ENCODE measurements at places on chromosomes 1 and 21.

GRCh38 chr21:15731243-15731613 lies 1.4 kb downstream of the USP25 start:
- DNase-seq, result no peak

DNA sequence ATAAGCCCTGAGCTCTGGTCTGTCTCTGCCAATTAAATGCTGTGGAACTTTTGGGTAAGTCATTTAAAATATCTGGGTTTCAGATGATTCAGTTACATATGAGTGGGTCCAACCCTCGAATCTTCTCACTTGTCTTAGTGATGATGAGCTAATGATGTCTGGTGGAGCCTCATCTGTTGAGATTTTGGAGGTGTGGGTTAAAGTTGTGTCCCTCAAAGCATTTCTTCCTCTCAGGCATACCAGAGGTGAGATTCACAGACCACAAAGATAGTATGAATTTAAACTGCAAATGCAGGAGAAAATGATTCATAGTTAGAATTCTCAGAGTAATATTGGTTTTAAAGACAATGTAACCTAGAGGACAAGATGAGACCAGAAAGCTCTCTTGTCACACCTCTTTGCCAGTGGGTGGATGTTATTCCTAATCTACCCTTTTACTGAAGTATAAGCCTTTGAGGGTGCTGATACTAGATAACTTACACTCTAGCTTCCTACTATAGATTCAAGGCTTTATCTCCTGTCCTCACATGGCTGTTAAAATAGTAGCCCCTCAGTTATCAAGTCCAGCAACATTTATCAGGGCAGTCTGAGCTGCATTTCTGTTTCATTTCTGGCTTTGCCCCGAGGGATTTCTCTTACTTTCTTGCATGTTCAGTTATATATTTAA lies 90.7 kb downstream of the MT1HL1 start:
- no peak for DNase-seq

DNA sequence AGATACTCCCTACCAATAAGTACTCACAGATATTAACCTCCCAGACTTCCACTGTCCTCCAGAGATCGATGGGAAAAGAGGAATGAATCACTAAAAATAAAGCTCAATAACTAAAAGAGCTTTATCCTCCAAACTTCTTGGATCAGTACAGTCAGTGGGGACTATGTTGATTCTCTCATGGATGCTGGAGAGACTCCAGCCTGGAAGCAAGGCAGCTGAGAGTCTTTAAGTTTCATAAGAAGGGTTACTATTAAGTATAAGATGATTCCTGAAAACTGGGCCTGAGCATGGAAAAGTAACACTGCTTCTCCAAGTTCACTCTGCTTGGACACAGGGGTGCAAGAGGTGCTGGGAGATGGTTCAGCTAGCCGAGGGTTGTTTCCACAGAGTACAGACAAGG lies 6.2 kb upstream of the DDR2 start:
- DNase-seq, result no peak

DNA sequence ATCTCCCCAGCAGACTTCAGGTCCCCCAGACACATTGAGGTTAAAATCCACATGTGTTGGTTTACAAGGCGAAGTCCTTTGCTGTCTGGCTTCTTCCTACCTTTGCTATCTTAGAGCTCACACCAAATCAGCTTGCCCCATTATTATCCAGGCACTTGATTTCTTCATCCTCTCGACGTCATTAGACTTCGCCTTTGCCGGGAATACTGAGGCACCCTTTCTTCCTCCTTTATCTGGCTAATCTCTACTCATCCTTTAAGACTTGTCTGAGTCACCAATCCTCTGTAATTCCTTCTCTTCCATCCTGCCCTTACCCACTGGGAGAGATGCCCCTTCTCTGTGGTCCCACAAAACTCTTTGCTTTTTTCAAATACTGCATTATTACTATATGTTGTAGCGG lies 9.2 kb upstream of the XCL2 start:
- DNase-seq, result no peak

GRCh38 chr1:4796161-4797015 lies 142.0 kb downstream of the AJAP1 start:
- DNase-seq, result no peak

- DNase-seq, result no peak
Measured at GRCh38 chr1:83559129-83559840, 439.6 kb downstream of the TTLL7 start.

DNA sequence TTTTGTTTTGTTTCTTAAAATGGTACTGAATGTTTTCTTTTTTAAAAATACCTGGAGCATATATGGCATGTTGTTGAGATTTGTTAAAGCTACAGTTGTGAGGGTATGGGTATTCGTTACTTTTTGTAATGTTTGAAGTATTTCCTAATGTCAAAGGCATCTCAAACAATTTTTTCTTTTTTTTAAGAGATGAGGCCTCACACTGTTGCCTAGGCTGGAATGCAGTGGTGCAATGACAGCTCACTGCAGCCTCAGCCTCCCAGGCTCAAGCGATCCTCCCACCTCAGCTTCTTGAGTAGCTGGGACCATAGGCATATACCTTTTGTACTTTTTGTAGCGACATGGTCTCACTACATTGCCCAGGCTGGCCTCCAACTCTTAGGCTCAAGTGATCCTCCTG lies 16.1 kb downstream of the CLCN6 start:
- no peak for DNase-seq

DNA sequence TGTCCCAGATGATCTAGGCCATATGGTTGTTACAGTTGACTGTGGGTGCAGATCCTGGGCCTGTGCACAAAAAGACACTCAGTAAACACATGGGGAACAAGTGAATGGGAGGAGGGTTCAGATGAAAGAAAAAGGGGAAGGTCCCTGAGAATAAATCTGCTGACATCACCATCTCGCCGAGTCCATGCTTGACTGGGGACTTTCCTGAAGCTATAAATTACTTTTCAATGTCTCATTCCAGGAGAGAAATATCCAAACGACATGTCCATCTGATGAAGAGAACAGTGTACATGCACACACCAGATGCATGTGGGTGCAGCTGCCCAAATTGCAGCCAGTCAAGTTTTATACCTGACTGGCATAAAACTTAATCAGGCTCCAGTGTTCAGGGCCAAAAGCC lies 109.0 kb downstream of the HIVEP3 start:
- DNase-seq, result no peak

DNA sequence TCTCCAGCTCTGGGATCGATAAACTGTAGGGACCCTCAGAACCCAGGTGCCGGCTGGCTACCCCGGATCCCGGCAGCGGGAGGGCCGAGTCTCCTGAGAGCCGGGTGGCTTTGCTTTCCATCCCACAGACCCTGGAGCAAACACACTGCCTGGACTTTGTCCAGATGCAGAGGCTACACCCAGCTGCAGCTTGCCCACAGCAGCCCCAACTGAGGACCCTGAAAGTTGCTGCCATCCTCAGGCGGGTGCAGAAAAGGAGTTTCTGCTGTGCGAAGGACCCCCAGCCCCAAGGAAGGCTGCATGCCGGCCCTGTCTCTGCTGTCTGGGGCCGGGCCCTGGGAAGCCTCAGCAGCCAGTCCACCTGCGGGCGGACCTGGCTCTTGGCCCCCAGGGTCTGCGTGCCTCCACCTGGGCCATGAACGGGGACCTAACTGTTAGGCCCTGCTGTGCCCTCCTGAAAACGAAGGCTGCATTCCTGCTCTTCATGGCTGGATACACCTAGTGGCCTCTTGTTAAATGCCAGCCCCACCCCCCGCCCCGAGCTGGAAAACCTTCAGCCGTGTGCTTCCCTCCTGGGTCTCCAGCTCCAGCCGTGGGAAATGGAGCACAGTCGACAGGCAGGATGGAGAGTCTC lies 97.5 kb upstream of the ARHGEF16 start:
- no peak for DNase-seq

DNA sequence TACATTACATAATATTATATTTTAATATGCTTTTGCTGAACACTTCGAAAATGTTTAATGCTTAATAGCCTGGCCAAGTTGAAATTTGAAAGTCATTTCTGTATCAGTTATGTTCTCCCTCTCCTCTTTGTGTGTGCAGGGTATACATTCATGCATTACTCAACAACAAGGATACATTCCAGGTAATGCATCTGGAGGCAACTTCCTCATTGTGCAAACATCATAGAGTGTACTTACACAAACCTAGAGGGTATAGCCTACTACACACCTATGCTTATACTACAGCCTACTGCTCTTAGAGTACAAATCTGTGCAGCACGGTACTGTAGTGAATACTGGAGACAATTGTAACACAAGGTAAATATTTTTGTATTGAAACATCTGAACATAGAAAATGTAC lies 407.3 kb downstream of the MRPL39 start:
- DNase-seq, result no peak

DNA sequence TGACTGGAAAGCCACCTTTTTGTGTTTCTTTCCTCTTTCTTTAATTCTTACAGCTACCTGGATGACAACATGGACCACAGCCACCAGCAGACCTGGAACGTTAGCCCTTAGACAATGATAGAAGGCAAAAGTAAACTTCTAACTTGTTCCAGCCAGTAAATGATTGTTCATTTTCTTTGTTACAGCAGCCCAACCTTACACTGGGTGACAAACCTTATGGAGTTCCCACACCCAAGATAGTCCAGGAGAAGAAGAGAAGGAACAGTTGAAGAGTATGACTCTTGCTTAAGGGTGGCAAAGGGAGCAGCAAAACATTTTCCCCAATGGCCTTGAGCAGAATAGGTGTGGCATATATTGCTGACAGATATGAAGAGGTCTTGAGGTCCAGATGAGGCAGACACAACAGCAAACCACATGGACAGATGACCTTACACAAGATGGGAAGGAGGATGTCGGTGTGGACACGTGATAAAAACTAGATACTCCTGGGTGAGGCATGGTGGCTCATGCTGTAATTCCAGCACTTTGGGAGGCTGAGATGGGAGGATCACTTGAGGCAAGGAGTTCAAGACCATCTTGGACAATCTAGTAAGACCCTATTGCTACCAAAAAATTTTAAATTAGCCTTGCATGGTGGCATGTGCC lies 11.8 kb upstream of the FAM76A start:
- no peak for DNase-seq

GRCh38 chr1:36955016-36955415 lies 79.3 kb downstream of the GRIK3 start:
- no peak for DNase-seq

DNA sequence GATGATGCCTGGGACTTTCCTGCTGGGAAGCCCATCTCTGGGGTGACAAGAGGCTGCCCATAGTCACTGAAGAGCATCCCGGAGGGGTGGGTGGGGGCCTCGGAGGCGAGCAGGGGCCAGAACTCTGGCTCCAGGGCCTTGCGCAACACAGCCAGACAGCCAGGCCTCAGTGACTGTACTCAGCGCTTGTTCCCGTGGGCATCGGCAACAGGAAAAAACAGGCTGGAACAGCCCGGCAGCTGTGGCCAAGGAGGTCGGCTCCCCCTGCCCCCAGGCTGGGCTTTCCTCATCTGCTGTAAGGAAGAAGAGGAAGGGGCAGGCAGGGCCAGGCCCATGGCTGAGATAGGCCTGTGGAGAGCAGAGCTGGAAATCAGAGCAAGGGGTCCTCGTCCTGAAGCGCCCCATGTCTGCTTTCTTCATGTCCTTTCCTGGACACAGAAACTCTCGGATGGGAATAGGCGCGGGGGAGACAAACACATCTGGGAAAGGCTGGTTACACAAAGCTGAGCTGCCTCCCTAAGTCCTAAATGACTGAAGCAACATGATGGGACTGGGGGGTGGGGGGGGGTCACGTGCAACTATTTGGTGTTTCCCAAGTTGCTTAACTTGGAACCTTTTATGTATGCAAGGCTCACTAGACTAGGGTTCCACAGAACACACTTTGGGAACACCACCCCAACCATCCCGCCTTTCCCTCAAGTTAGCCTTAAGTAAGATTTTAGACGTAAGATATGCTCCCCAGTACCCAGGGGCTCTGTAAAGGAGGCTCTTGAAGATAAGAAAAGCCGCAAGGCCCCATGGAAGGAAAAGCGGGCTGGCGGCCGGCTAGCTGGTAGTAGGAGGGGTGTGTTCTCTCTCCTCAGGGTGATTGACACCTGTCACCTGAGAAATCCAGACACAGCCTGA lies 30.7 kb downstream of the HSPG2 start:
- no peak for DNase-seq

GRCh38 chr1:183719289-183719688 lies 66.2 kb upstream of the APOBEC4 start:
- no peak for DNase-seq

GRCh38 chr1:180889325-180889724 lies 23.4 kb upstream of the KIAA1614 start:
- DNase-seq, result no peak

- DNase-seq, result no peak
Measured at GRCh38 chr1:33712186-33712585, 151.7 kb upstream of the HMGB4 start.

GRCh38 chr1:184745929-184746638 lies 8.6 kb downstream of the EDEM3 start:
- no peak for DNase-seq

DNA sequence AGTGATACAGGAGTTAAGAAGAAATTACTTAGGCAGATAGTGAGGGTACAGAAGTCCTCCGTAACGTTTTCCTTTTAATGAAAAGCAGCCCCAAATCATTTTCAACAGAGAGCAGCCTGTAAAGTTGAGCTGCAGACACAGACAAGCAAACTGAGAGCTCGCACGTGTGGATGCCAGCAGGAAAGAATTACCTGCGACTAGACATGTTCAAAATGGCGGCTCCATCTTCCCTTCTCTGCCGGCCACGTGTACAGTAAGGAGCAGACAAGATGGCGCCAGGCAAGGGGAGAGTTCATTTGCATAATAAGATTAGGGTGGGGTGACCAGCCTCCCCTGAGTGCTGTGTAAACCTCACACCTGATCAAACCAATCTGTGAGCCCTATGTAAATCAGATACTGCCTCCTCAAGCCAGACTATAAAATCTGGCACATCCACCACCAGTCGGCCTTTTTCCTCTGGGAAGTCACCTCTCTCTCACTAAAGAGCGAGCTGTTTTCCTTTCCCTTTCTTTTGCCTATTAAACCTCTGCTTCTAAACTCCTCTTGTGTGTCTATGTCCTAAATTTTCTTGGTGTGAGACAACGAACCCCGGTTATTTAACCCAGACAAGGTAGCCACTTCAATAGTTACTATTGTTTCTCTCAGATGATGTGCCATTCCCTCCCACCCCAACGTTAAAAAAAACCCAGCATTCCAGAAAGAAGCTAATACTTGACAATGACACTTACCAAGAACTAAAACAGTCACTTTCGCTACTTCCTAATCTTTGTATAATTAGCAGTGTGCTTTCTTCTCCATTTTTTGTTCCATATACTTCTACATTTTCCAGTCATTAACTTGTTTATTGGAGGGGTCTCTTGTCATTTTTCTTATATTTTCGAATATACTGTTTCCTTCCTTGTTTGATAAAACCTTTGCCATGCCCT lies 27.4 kb downstream of the DUSP10 start:
- DNase-seq, result no peak

- DNase-seq, result no peak
Measured at GRCh38 chr21:16376673-16377072, 646.9 kb downstream of the USP25 start.

DNA sequence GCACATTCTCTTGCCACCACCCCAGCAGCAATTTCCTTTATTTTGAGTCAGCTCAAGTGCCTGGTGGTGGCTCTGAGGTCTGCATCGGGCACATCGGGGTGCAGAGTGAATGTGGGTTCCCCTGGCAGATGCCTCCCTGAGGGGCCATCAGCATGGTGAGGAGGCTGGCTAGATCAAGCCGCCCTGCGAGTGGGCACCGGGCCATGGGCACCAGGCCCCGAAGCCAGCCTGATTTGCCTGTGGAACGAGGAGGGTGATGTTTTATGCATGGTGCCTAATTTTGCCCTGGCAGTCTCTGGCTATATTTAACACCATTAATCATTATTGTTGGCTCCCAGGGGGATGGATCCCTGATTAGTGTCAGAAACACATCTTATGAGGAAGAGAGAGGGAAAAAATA lies 36.3 kb downstream of the ACTL8 start:
- no peak for DNase-seq

All from activated CD8-positive, alpha-beta memory T cell treated with anti-CD3 and anti-CD28 coated beads for 24 hours (primary cell).